ENCODE measurements at places on chromosomes 7 and 10.

DNA sequence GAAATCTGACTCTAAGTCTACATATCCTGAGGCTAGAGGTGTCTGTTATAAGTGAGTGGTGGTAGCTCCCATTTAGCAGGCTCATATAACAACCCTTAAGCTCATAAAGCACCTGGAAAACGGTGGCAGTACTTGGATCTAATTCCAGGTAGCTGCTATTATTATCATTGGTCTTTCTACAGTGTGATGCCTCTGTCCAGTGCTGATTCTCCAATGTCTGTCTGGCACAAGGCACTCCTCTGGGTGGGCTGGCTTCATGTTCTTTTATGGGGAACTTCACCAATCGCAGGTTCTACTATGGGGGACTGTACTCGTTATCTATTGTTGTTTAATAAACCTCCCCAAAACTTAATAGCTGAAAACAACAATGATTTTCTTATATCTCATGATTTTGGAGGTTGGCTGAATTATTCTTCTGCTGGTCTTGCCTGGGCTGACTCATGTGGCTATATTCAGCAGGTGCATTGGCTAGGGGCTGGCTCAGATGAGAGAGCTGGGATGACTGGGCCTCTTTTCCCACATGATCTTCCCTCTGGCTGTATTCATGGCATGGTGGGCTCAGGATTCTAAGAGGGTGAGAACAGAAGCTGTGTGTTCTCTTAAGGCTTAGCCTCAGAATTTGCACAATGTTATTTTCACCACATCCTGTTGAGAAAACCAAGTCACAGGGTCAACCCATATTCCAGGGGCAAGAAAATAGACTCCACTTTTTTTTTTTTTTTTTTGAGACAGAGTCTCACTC lies 93.0 kb upstream of the PCGF5 start:
- DNase-seq, result no peak

GRCh38 chr10:22539579-22540298 lies 174.6 kb downstream of the PIP4K2A start:
- DNase-seq, result no peak

- no peak for DNase-seq
Observed at GRCh38 chr7:28750981-28751380, 207.1 kb downstream of the TRIL start.

- DNase-seq, result peak; percentile 67
Observed at GRCh38 chr7:71733107-71733870, 601.3 kb downstream of the GALNT17 start.

DNA sequence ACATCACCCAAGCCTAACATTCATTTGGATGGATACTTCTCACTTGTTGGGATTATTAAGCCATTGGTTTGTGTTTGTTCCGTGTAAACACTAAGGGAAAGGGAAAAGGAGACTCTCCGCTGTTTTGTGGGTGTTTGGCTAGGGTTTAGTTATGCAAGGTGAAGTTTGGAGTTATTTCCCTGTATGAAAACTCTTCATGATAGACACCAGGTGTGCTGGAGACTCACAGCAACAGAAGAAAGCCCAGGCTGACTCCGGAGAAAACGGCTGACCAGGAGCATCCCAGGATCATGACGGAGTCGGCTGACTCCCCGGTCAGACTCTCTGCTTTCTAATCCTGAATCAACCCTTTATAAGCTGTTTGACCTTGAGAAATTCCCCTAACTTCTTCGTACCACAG lies 94.1 kb upstream of the KLF6 start:
- DNase-seq, result no peak

DNA sequence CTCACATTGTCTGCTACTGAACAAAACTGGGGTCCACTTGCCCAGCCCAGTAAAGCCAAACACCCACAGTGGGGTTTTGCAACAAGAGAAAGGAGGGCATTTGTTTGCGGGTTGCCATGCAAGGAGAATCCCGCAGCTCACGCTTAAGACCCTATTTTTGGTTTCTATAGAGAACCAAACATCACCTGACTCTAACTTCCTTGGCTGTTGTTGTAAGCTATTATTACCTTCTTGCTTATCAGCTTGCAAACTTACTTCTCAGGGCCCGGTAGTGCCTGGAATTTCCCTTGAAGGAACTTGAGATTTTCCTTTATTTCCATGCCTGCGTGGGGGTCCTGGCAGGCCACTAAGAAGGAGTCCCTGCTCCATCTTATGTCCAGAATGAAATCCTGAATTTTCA lies 20.7 kb downstream of the IFIT3 start:
- no peak for DNase-seq

- DNase-seq, result no peak
Observed at GRCh38 chr10:75272896-75273295, 37.1 kb upstream of the COMTD1 start.

- peak; percentile 39 for DNase-seq
Observed at GRCh38 chr7:126700807-126701604, 551.7 kb downstream of the GRM8 start.

GRCh38 chr7:27140126-27140857 lies 3.2 kb downstream of the HOXA5 start:
- DNase-seq, result no peak

DNA sequence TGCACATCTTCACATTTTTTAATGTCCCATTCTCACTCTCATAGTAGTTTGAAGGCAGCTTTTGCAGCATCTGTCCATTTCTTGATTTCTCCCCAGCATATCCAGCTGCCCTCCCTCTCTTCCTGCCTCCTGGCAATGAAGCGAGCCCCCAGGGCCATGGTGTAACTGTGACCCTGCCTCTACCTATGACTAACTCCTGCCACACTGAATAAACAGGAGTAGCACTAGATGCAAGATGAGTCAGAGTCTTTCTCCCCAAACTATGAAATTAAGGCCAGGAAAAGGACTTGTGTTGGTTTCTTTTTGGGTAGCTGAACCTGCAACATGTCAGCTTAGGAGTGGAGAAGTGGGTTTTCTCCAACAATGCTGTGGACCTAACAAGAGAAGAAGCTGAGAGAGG lies 329.0 kb downstream of the RNLS start:
- DNase-seq, result no peak

GRCh38 chr7:4962872-4963775 lies 4.1 kb upstream of the MMD2 start:
- DNase-seq, result no peak

DNA sequence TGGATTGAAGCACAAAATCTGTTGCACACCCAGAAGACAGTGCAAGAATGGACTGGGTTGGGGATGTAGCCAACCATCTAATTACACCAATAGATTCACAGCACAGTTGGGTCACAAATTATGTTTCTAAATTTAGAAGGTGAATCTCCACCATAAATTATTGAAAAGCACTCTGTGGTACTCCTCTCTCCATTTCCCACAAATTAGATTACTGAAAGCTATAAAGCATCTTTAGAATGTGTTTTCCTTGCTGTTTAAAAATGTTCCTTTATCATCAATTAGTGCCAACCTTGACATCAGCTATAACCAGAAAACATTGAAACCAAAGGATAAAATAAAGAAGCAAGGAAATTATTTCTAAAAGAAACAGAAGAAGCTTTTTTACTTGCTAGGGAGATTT lies 39.9 kb upstream of the HDAC9 start:
- DNase-seq, result no peak

GRCh38 chr7:38773430-38773829 lies 135.6 kb downstream of the VPS41 start:
- no peak for DNase-seq

GRCh38 chr7:2172311-2173188 lies 60.2 kb downstream of the MAD1L1 start:
- DNase-seq, result no peak

GRCh38 chr7:86939197-86939814 lies 120.1 kb downstream of the ELAPOR2 start:
- DNase-seq, result no peak

GRCh38 chr10:89351412-89351779 lies 23.6 kb downstream of the IFIT3 start:
- no peak for DNase-seq

DNA sequence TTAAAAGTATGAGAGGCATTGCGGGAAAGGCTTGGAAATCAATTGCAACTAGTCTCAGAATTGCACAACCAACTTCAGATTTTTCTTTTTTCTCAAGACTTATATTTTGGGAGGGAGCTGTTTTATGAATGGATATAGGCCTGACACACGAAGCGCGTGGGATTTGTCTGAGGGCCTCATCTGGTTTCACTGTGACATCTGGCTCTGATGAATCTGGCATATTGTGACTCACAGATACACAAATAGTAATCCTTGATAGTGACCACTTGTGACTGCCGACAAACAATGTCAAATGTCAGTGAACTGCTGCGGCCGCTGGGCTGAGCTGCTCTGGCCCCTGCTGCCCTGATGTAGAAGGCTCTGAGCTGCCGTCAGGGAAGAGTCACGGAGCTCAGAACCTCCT lies 655.1 kb downstream of the INHBA start:
- no peak for DNase-seq

GRCh38 chr7:130087364-130087763 lies 17.0 kb downstream of the KLHDC10 start:
- no peak for DNase-seq

DNA sequence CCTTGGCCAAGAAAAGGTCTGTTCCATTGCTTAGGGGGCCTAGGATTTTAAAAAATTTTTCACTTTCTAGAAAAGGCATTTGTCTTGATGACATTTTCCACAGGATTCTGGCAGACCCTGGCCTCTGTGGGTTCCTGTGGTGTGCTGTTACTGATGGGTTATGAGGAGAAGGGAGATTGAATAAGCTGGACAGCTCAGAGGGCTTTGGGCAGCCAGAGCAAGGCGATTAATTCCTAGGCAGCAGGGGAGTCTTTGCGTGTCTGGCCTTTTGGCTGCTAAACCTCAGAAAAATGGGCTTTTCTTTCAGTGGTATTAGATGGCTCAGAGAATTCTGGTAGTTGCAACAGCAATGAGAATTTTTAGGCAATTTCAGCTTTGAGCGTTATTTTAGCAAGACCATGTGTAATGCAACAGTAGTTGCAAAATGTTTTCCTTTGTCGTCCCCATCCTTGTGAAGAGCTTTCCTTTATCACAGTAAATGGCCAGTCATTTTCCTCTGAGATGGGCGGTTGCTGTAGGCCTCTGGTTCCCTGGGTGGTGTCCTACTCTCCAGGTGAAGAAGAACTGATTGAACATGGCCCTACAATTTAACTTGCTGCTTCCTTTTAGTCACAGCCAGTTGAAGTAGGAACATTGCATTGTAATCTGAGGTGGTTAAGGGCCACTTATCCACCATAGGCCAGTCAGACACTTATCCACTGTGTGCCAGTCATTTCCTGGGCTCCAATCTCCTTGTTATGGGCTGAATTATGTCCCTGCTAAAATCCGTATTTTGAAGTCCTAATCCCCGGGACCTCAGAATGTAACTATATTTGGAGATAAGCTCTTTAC lies 43.2 kb downstream of the SH2D4B start:
- DNase-seq, result no peak

- DNase-seq, result no peak
Observed at GRCh38 chr7:122064971-122065370, 79.1 kb downstream of the AASS start.

GRCh38 chr10:6788231-6788630 lies 208.2 kb upstream of the PRKCQ start:
- no peak for DNase-seq

- no peak for DNase-seq
Observed at GRCh38 chr7:4634166-4634565, 47.9 kb upstream of the FOXK1 start.

GRCh38 chr7:44145479-44145968 lies 4.4 kb upstream of the MYL7 start:
- peak; percentile 47 for DNase-seq

DNA sequence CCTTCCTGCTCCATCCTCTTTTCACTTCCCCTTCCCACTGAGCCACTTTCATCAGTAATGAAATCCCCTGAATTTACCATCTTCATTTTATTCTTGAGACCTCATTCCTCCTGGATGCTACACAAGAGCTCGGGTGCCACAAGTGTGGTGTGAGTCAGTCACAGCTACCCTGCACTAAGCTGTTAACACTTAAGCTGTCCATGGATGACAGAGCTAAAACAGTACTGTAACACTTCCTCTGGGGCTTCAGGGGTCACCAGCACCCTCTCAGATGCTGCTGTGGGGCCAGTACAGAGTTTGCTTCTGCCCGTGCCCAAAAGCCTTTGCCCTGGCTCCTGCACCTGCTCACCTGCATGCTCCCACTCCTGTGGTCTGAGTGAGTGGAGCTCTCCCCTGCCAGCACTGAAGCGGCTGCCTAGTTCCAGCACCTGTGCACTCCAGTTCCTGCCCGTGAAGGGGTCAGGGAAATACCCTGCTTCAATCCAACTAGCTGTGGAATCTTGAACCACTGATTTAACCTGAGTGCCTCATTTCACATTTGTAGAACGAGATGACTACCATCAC lies 71.9 kb downstream of the POT1 start:
- no peak for DNase-seq

GRCh38 chr7:915291-916218 lies 38.9 kb downstream of the ADAP1 start:
- no peak for DNase-seq

GRCh38 chr7:138878856-138879255 lies 80.9 kb upstream of the ATP6V0A4 start:
- no peak for DNase-seq

DNA sequence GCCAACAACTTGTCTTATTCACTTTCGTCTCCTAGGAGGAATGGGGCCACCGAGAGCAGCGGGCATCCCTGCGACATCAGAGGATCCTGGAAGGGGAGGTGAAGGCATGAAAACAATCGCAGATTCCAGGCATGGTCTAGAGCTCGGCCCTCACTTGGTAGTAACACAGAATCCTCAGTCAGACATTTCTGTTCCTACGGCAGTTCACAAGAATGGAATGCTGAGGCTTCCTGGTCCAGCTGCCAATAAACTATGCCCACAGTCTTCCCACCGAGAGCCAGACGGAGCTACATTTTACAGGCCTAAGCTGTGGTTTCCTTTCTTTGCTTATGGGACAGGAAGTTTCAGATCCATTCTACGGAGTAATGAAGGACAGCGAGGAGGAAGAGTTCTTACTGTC lies 75.8 kb downstream of the OR13A1 start:
- no peak for DNase-seq

GRCh38 chr7:5362466-5362865 lies 61.2 kb downstream of the TNRC18 start:
- no peak for DNase-seq

DNA sequence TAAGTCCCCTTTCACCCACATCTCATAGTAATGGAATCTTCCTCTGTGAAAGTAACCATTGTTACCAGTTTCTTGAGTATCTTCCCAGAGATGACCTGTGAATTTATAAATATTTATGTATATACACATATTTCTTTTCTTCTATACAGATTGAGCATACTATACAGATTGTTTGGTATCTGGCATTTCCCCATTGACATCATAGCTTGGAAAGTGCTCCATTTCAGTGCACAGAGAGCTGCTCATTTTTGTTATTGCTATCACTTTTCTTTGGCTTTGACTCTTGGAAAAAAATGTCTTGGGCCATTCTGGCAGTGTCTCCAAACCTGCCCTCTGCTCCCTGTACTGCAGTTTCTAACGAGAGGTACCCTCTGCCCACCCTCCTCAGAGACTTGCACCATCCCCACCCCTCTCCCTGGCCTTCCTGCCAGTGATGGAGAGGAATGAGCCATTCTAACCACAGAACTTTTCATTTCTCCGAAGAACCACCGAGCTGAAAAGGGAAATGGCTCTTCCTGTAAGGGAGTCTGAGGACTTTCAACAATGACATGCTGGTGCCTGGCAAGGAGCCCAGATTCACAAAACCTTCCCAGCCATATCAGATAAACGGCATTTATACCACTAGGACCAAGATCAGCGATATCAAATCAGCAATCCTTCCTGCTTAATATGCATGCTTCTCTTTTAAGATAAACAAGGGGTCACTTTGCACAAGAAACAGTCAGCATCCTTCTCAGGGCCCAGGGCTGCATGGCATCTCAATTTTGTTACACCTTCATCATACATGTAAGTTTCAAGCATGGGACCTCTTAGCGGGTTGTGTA lies 19.7 kb upstream of the CCSER2 start:
- peak; percentile 36 for DNase-seq

GRCh38 chr7:144682581-144683280 lies 153.1 kb downstream of the TPK1 start:
- no peak for DNase-seq
